ENCODE measurements at places on chromosomes 1 and 21.

- DNase-seq, result peak; percentile 5
Observed at GRCh38 chr1:869499-870244, 54.1 kb upstream of the SAMD11 start.

GRCh38 chr1:51729156-51729823 lies 112.4 kb downstream of the OSBPL9 start:
- DNase-seq, result peak; percentile 95

GRCh38 chr1:5937373-5937857 lies 54.8 kb downstream of the NPHP4 start:
- no peak for DNase-seq

DNA sequence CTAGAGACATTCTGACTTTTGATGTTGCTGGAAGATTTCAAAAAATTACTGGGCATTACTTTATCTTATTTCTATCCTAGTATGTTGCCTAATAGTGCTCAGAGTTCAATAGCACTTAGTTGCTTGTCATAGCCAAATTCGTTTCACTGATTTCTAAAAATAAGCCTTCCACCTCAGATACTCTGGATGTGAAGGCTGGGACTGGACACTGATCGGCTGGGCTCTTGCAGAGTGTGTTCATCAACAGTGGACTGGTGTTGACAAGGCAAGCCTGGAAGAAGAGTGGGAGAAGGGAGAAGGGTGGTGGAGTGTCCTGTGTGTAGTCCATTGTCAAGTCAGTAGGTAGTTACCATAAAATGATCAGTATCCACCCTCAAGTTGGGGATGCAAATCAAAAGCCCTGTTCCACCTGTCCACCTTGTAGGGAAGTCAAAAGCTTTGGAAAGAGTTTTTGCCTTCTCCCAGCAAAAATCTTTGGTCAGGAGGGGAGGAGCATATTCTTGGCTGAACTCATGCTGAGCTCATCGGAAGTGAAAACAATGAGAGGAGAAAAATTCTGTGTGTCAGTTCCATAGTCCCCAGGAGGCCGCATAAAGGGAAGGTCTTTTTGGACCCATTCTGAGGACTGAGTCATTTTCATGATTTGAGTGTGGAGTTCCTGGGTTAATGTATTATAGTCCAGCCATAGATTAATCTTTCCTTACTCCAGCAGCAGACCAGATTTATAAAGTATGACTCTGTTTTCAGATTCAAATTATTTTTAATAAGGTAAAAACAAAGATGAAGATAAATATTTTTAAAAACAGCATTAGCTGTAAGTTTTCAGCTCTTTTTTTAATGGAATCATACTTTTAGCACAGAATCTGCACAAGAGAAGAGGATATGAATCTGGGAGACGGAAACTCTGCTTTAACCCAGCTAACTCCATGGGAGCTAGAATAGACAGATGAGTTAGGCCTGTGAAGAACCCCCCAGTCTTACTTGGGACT lies 99.5 kb upstream of the BMP8A start:
- no peak for DNase-seq

- no peak for DNase-seq
Observed at GRCh38 chr1:161198897-161199431, at the start of gene ADAMTS4. TSS of gene ADAMTS4 (minus strand) at chr1:161199054. CDS start at chr1:161198627, 427 bp downstream.

GRCh38 chr1:3652548-3653285 lies 401 bp downstream of the TP73 start:
- DNase-seq, result no peak

GRCh38 chr1:210340841-210341240 lies 12.1 kb downstream of the HHAT start:
- DNase-seq, result no peak

DNA sequence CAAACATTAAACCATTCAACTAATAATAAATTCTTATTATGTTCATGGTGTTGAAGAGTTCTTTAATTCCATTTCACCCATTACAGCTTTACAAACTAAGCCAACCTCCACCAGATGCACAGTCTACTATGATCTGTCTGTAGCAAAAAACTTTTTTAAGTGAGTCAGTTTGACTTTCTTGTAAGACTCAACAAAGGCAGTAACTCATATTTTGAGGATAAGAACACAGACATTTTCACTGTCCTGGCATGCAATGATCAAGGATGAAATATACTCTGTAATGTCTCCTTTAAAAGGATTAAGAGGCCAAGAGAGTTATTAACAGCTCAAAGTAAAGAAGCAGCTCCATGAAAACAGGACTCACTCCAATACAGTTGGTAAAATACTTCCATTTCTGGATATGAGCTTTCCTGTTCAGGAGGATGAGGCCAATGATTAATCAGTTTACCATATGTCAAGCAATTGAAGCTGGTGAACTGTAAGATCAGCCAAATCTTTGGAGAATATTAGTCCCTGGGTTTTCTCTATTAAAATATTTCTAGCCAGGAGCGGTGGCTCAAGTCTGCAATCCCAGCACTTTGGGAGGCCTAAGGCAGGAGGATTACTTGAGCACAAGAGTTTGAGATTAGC lies 20.6 kb downstream of the XKR8 start:
- no peak for DNase-seq

DNA sequence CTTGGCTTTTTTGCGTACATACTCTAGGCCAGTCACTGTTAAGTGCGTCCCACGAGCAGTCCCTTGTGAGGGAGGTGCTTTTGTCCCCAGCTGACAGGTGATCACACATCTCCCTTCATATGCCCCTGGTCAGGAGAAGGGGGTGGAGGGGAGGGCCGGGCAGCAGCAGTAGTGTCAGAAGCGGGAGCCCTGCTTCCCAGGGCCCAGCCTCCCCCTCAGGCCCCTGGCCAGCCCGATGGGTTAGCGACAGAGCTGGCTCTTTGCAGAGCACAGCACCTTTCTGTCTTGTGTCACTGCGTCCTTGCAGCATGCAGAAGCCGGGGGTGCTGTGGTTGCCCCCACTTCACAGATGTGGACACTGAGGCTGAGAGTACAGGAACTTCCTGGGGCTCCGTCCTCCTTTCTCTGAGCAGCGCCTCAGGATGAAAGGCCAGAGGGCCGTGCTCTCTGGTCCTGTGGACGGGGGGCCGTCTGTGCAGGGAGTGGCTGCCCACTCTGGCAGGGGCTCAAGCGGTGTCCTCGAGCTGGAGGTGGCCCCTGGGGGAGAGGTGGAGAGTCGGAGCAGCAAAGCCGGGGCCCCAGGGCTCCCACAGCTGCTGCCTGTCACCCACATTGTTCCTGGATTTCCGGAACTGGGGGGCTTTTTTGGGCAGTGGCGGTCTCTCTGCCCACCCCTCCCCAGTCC lies 5.9 kb downstream of the TMEM201 start:
- DNase-seq, result no peak

- DNase-seq, result no peak
Observed at GRCh38 chr1:32334864-32335534, 1.0 kb downstream of the MARCKSL1 start.

- DNase-seq, result no peak
Observed at GRCh38 chr1:2330035-2330434, 61.3 kb downstream of the MORN1 start.

- DNase-seq, result no peak
Observed at GRCh38 chr1:203692565-203693470, 66.2 kb downstream of the ATP2B4 start.

DNA sequence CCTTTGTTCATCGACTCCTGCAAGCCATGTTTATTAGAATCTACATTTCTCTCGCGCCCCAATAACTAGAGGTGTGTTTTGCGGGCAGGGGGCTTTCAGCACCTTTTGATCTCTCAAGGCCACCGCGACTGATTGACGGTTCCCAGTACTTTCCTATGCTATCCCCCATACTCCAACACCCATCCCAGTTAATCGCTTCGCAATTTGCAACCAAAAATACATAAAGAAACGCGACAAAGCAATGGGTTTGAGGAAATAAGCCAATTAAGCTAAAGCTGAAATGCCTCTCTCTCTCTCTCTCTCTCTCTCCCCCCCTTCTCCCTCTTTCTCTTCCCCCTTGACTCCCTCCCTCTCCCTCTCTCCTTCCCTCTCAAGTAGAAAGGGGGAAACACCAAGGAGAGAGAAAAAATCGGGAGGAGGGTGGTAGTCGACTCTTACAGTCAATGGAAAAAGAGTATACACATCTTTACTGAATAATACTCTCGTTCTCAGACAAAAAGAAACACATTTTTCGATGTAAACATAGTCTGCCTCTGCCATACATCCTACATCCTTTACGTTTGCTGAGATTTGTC lies 128.0 kb upstream of the DPYD start:
- no peak for DNase-seq

DNA sequence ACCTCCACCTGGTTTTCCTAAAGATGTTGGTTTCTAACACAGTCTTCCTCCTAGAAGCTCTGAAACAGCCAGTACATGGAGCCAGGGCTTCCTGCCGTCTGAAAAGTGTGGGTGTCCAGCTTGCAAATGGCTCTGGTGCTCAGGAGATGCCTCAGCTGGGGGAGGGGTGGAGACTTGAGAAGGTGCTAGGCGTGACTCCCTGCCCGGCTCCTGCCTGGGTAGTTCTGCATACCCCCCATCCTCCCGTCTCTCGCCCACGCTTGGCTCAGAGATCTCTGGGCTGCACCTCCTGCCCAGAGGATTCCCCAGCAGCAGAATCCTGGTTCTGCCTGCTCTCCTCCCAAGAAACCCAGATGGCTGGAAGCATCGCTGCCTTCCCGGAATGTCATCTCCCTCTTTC lies 16.9 kb downstream of the STUM start:
- no peak for DNase-seq

DNA sequence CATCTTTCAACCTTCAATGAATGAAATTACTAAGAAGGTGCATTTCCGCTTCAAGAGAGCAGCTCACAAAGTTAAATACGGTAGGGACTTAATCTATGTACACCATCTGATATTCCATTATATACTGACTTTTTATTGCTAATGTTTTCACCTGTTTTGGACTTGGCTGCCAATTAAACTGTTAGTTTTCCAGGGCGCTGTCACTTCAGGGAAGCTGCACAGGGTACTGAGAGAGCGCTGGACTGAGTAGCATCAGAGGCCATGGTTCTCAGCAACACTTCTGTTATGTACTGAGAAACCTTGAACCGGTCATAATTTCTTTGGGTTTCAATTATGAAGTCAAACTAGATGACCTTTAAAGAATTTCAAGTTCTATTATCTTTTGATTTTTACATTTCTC lies 8.2 kb downstream of the SSX2IP start:
- no peak for DNase-seq

DNA sequence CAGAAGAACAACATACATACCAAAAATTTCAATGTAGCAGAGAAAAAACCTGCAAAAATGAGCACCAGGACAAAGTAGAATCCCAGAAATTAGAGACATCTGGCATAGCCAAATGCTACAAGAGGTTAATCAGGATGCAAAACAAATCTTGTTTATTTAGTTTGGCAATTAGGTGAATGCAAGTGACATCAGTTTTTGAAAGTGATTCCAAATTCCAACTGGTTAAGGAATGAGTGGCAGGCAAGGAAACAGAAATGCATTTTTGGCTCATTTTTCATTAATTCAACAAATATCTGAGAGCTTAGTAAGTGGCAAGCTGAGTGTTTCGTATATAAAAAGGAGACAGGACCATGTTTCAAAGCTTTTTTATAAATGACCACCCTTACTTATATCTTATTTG lies 21.3 kb downstream of the SCAF4 start:
- no peak for DNase-seq

DNA sequence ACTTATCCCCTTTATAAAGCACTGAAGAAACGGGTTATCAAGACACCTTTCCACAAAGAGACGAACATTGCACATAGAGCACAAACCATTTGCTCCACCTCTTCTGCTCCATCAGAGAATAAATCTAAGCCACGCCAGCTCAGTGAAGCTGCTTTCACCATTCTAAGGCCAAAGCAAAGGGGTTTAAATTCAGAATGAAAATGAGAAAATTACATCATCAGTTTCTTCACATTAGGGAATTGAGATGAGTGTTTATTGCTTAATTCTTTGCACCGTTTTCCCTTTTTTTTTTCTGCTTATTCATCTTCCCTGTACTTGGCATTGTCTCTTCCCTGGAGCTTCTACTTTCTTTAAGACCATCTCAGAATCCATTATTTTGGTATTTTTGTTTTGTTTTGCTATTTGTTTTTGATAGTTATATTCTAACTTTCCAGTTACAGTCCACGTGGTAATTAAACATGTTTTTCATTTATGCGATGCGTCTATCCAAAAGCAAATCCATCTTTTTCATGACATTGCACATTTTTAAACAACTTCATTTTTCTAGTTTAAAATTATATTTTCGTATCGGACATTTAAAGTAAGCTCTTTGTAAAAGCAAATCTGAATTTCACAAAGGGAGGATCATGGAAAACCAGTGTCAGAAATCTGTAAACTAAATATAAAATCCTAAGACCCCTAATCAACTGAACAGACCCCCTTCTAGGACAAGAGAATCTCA lies 1.9 kb upstream of the OR2T34 start:
- no peak for DNase-seq

DNA sequence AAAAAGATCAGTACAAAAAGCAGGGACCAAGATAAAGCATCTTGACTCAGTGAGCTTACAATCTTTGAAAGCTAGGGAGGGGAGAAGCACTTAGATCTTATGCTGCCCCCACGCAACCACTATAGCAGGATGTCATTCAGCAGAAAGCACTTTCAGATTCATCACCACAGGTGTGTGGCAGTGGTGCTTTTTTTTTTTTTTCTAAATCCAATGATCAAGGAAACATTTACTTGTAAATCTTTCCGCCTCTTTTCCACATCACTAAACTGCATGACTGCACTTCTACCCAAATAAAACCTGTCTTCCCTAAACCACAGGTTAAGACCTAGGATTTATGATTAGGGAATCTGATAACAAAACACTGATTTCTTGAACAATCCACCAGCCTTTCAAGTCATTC lies 154.8 kb downstream of the SLC45A1 start:
- DNase-seq, result no peak

- DNase-seq, result no peak
Observed at GRCh38 chr1:241695246-241696171, 43.4 kb downstream of the WDR64 start.

DNA sequence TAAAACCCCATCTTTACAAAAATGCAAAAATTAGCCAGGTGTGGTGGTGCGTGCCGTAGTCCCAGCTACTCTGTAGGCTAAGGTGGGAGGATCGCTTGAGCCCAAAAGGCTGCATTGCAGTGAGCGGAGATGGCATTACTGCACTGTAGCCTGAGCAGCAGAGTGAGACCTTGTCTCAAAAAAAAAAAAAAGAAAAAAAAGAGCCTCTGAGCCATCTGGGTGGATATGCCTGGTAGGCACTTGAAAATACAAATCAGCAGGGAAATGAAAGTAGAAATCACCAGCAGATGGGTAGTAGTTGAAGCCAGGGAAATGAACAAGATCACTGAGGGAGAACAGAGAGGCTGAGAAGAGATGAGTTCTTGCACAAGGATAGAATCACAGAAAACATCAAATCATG lies 131.0 kb upstream of the HMCN1 start:
- DNase-seq, result no peak
